HCT116 (cell line): ENCODE measurements at places on chromosomes 7 and 10.

- H3K27ac ChIP-seq = no peak overlapping the region
- DNase-seq = no peak
- peaks cover 28% of the 10 kb centered on the region for H3K36me3 ChIP-seq
Observed at GRCh38 chr10:12180221-12180974, 15.3 kb downstream of the NUDT5 start.

- no peaks in the 10 kb centered on the region for H3K27me3 ChIP-seq
- H3K4me3 ChIP-seq = no peak overlapping the region
- no peak for DNase-seq
- H3K27ac ChIP-seq = no peak overlapping the region
- no peaks in the 10 kb centered on the region for H3K36me3 ChIP-seq
Observed at GRCh38 chr7:18473119-18473518, 22.4 kb upstream of the HDAC9 start.

DNA sequence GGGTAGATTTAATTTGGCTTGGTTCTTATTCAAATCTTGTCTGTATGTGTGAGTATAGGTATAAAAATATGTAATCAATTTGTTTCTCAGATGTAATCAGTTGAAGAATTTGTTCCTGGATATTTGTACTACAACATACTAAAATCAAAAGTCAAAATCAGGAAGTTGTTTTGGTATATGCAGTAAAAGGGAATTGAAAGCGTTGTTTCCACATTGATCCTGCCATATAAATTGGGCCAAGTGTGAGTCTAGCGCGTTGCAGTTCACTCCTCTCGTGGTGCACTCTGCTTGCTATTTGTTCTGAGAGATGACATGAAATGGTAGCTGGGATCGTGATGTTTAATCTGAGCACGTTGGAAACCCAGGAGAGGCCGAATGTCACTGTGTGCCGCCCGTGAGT is 55.9 kb downstream of the SHH start:
- no peaks in the 10 kb centered on the region for H3K4me1 ChIP-seq
- H3K4me3 ChIP-seq = no peak overlapping the region
- no peaks in the 10 kb centered on the region for H3K27me3 ChIP-seq

DNA sequence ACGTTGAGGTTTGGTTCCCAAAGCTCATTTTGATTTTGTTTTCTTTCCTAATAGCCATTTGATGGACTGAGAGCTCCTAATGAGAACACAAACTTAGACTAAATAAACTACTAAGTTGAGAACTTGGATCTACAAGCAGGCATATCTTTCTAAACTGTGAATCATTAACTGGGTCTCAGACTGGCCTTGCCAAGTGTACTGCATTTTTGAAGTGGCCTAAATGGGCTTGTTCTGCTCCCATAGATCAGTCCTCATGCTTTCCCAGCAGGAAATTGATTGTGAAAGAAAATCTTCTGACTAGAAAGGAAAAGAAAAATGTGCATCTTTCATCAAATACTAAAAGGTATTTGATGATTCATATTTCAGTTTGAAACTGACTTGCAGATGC is 46.7 kb upstream of the RBM33 start:
- H3K27me3 ChIP-seq = peaks cover 23% of the 10 kb centered on the region; the same call in 1 of the 2 replicates
- no peaks in the 10 kb centered on the region for H3K36me3 ChIP-seq
- no peak overlapping the region for H3K4me3 ChIP-seq
- no peak overlapping the region for H3K27ac ChIP-seq
- no peak for DNase-seq
- peaks cover 5% of the 10 kb centered on the region; the same call in 1 of the 2 replicates for H3K4me1 ChIP-seq

- H3K27ac ChIP-seq = no peak overlapping the region
- no peaks in the 10 kb centered on the region for H3K4me1 ChIP-seq
- H3K4me3 ChIP-seq = no peak overlapping the region
- H3K27me3 ChIP-seq = no peaks in the 10 kb centered on the region
Observed at GRCh38 chr10:133088956-133089800, 1.5 kb downstream of the ADGRA1 start.

DNA sequence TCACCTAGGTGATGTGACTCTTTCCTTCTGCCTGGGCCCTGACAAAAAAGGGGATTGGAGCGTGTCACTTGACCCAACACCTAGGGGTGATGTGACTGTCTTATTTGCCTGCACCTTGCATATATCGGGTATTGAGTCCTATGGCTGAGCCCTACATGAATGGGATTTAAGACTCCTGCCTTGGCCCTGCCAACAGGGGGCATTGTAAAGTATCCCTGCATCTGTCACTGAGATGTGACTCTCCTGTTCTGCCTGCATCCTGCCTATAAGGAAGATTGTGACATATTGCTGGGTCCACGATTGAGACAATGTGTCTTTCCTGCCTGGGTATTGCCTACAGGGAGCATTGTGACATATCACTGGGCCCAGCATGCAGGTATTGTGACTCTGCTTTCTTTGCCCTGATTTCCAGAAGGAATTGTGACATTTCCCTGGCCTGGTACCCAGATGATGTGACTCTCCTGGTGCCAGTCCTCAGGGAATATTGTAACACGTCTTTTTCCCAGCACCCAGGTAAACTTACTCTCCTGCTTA is 14.2 kb upstream of the ZNF107 start:
- no peaks in the 10 kb centered on the region for H3K27me3 ChIP-seq
- no peaks in the 10 kb centered on the region for H3K36me3 ChIP-seq
- no peak for DNase-seq
- no peaks in the 10 kb centered on the region for H3K4me1 ChIP-seq
- no peak overlapping the region for H3K27ac ChIP-seq

GRCh38 chr10:113399065-113399464 is 153.8 kb upstream of the HABP2 start:
- H3K4me1 ChIP-seq = no peaks in the 10 kb centered on the region
- no peaks in the 10 kb centered on the region for H3K36me3 ChIP-seq
- no peak overlapping the region for H3K4me3 ChIP-seq

- peak overlapping the region; percentile 90 for H3K4me3 ChIP-seq
- H3K27me3 ChIP-seq = no peaks in the 10 kb centered on the region
- no peak for DNase-seq
- peaks cover 25% of the 10 kb centered on the region for H3K4me1 ChIP-seq
Observed at GRCh38 chr10:1049425-1049958, 573 bp upstream of the IDI1 start.

GRCh38 chr7:24773646-24774045 is 16.4 kb upstream of the GSDME start:
- H3K4me3 ChIP-seq = no peak overlapping the region
- DNase-seq = no peak
- no peaks in the 10 kb centered on the region for H3K27me3 ChIP-seq
- peaks cover 6% of the 10 kb centered on the region for H3K4me1 ChIP-seq
- H3K27ac ChIP-seq = no peak overlapping the region

DNA sequence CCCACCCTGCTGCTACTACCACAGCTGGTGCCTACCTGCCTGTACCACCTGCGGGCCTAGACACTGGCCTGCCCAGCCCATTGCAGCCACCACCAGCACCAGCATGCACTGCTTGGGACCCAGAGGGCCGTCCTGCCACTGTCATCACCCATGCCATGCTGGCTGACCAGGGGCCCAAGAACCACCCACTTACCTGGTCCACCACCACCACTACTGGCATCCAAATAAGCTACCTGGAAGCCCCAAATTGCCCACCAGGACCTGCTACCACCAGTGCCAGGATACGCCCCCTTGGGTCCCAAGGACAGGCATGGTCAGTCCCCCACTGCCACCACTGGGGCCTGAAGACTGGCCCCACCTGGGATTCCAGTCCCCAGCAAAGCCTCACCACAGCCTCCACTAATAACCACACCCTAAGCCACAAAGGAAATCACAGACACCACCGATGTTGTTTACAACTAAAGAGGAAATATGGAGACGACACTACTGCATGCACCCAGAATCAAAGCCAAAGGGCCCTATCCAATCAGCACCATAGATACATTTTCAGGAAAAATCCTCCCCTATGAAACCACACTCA is 70.5 kb upstream of the DIP2C start:
- no peaks in the 10 kb centered on the region; the same call in 1 of the 2 replicates for H3K27me3 ChIP-seq
- no peaks in the 10 kb centered on the region for H3K4me1 ChIP-seq
- no peak overlapping the region for H3K27ac ChIP-seq
- DNase-seq = no peak
- no peaks in the 10 kb centered on the region for H3K36me3 ChIP-seq

DNA sequence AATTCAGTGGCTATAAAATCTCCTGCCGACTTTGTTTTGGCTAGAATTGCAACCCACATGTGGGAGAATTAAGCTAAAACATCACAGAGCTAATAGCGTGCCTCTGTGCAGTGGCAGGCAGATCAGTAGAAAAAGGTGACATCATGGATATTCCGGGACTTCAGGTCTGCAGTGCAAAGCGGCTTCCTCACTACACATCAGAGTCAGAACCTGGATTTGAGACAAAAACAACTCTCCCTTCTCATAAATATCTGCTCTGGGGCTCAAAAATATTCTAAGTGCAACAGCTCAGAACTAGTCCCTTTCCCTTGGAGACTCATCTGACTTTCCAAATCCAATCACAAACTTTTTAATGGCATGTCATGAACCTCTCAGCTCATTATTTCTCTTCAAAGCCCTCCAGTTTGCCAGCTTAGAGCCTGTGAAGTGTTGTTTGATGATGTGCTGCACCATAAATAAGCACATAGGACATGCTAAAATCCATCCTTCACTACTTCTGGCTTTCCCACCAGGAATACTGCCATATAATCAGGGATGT is 337.1 kb downstream of the RNLS start:
- no peaks in the 10 kb centered on the region for H3K27me3 ChIP-seq
- H3K4me1 ChIP-seq = no peaks in the 10 kb centered on the region
- no peak overlapping the region for H3K27ac ChIP-seq
- no peak for DNase-seq

GRCh38 chr10:114504769-114505579 is 100.7 kb upstream of the AFAP1L2 start:
- H3K27me3 ChIP-seq = no peaks in the 10 kb centered on the region
- H3K4me1 ChIP-seq = peaks cover 20% of the 10 kb centered on the region

DNA sequence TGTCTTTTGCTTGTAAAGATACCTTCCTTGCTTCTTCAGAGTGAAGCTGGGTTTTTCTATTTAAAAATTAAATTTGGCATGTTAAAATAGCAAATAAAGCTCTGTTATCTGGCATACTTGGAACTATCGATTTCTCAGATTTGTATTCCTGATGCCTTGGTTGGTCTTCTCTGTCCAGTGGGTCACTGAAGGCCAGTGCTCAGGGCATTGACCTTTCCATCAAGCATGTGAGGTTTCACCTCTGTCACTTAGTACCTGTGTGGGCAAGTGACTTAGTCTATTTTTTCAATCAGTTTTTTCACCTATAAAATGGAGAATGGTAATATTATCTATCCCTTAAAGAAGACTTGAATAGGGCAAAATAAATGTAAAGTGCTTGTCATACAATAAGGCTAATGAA is 311.3 kb downstream of the BICC1 start:
- no peaks in the 10 kb centered on the region; the same call in 1 of the 2 replicates for H3K4me1 ChIP-seq
- H3K36me3 ChIP-seq = no peaks in the 10 kb centered on the region
- H3K27ac ChIP-seq = no peak overlapping the region
- no peak for DNase-seq
- no peak overlapping the region for H3K4me3 ChIP-seq

DNA sequence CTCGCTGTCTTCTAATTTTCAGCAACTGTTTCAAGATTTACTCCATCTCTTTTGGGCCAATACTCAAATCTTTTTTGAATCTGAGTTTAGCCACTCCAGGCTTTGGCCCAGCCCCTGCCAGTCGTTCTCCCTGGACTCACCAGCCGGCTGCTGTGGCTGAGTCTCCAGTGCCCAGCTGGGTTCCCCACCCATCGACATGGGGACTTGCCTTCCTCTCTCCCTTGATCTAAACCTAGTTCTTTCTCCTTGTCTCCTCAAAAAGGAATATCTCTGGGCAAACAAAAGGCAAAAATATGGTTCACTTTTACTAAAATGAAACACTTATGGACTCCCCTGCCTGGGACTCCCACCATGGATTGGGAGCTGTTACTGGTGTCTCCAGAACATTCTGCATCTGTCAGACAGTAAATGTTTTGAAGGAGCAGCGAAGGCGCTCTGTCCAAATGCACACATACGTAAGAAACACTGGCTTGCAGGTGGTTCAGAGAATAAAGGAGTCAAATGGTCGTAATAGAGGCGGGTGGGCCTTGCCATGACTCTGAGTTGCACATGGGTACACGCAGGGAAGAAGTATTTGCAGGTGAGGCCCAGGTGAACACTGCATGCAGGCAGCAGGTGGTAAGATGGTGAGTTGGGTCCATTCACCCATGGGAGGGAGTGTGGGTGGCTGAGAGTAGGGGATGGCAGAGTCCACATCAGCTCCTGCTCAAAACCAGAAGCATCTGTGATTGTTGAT is 35.5 kb upstream of the HABP2 start:
- H3K36me3 ChIP-seq = no peaks in the 10 kb centered on the region
- H3K4me1 ChIP-seq = no peaks in the 10 kb centered on the region
- no peak for DNase-seq
- H3K27me3 ChIP-seq = no peaks in the 10 kb centered on the region
- H3K4me3 ChIP-seq = no peak overlapping the region

- no peaks in the 10 kb centered on the region for H3K27me3 ChIP-seq
- H3K4me3 ChIP-seq = no peak overlapping the region
- no peaks in the 10 kb centered on the region for H3K36me3 ChIP-seq
- DNase-seq = no peak
- no peaks in the 10 kb centered on the region for H3K4me1 ChIP-seq
Observed at GRCh38 chr7:84144480-84144879, 50.1 kb downstream of the SEMA3A start.

GRCh38 chr10:50470345-50470744 is 153.4 kb downstream of the SGMS1 start:
- no peaks in the 10 kb centered on the region for H3K36me3 ChIP-seq
- H3K4me1 ChIP-seq = peaks cover 11% of the 10 kb centered on the region; the same call in 1 of the 2 replicates
- DNase-seq = no peak

GRCh38 chr7:96670338-96671289 is 39.0 kb downstream of the SEM1 start:
- H3K4me1 ChIP-seq = no peaks in the 10 kb centered on the region
- no peak for DNase-seq
- no peaks in the 10 kb centered on the region for H3K27me3 ChIP-seq
- H3K27ac ChIP-seq = no peak overlapping the region
- no peak overlapping the region for H3K4me3 ChIP-seq

- no peaks in the 10 kb centered on the region for H3K27me3 ChIP-seq
- H3K27ac ChIP-seq = no peak overlapping the region
- DNase-seq = no peak
- no peak overlapping the region for H3K4me3 ChIP-seq
Observed at GRCh38 chr7:23242321-23242720, 4.3 kb upstream of the GPNMB start.

- no peak overlapping the region for H3K27ac ChIP-seq
Observed at GRCh38 chr10:289581-289980, 154.3 kb downstream of the ZMYND11 start.

- H3K27ac ChIP-seq = no peak overlapping the region
- peaks cover 38% of the 10 kb centered on the region for H3K27me3 ChIP-seq
- no peak for DNase-seq
- H3K4me1 ChIP-seq = no peaks in the 10 kb centered on the region
- H3K36me3 ChIP-seq = no peaks in the 10 kb centered on the region
Observed at GRCh38 chr10:117757086-117757720, 214.7 kb downstream of the EMX2 start.

- no peaks in the 10 kb centered on the region for H3K27me3 ChIP-seq
- no peak overlapping the region for H3K4me3 ChIP-seq
- no peak overlapping the region for H3K27ac ChIP-seq
- H3K4me1 ChIP-seq = no peaks in the 10 kb centered on the region
Observed at GRCh38 chr7:54978364-54979116, 40.3 kb upstream of the EGFR start.

GRCh38 chr10:53808677-53809372 is 992.2 kb downstream of the PCDH15 start:
- H3K36me3 ChIP-seq = no peaks in the 10 kb centered on the region
- H3K4me1 ChIP-seq = no peaks in the 10 kb centered on the region
- no peak for DNase-seq
- no peak overlapping the region for H3K27ac ChIP-seq
- no peaks in the 10 kb centered on the region for H3K27me3 ChIP-seq

GRCh38 chr7:69963393-69963792 is 365.1 kb downstream of the AUTS2 start:
- no peak for DNase-seq
- no peak overlapping the region for H3K4me3 ChIP-seq
- H3K27me3 ChIP-seq = no peaks in the 10 kb centered on the region

GRCh38 chr10:88913127-88913526 is 33.1 kb downstream of the STAMBPL1 start:
- no peaks in the 10 kb centered on the region for H3K4me1 ChIP-seq
- no peaks in the 10 kb centered on the region for H3K27me3 ChIP-seq
- no peak overlapping the region for H3K27ac ChIP-seq
- H3K4me3 ChIP-seq = no peak overlapping the region
